ENCODE measurements at places on chromosomes 12 and 14.

- DNase-seq, result no peak
These were observed 449.5 kb downstream of the BCAT1 start for GRCh38 chr12:24499151-24500146.

GRCh38 chr12:119869720-119870119 is 7.4 kb downstream of the CIT start:
- DNase-seq, result no peak

DNA sequence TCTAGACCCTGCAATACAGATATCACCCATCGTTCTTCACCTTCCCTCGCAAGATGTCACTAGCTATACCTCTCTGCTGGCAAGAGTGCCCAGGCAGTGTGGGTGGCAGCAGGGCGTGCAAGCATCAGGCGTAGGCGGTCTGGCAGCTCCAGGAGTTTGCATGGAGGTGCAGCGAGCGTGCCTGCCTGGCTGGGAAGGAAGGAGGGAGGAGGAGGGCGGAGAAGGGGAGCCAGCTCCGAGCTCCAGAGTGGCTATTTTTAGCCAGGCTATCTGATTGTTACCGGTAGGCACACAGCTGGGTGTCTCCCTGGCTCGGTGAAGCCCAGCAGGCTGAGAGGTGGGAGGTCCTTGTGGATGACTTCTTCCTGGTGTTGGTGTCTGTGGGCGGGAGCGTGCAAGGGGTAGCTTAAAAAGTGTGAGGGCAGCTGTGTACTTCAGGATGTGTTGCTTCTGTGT is 6.2 kb downstream of the FOXJ2 start:
- peak; percentile 37 for DNase-seq

GRCh38 chr12:51522696-51523095 is 68.3 kb upstream of the SCN8A start:
- DNase-seq, result no peak

DNA sequence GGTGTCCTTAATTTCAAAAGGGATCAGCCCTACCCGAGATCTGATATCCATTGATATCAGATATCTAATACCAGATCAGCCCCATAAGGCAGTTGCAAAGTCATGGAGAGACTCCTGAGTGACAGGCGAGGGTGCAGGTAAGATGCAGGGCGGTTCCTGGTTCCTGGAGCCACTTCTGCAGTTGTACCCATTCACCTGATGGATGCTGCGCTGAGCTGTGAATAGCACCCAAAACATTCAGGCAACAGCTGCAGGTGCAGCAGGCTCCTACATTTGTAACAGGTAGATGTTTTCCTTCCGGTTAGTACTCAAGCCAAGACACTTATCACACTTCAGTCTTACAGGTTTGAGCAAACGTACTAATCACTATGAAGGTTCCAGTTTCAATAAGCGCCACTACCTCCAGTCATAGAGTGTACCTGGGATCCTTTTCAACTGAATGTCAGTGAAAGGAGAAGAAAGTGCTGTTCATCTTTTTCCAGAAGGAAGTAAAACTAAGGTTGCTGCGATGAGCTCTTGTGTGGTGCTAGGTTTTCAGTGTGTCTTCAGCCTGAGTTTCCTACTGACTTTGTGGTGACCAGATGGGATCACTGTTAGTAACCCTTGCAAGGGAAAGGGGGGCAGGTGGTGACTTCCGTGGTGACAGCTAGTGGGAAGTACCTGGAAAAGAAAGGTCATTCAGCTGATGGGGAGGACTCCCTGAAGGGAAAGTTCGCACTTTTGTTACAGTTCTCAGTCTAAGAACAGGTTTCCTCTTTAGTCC is 1.9 kb downstream of the ATP6V0A2 start:
- peak; percentile 29 for DNase-seq

GRCh38 chr14:94384342-94384741 is 4.1 kb downstream of the SERPINA1 start:
- DNase-seq, result no peak
